ENCODE measurements at places on chromosomes 1 and 21.

DNA sequence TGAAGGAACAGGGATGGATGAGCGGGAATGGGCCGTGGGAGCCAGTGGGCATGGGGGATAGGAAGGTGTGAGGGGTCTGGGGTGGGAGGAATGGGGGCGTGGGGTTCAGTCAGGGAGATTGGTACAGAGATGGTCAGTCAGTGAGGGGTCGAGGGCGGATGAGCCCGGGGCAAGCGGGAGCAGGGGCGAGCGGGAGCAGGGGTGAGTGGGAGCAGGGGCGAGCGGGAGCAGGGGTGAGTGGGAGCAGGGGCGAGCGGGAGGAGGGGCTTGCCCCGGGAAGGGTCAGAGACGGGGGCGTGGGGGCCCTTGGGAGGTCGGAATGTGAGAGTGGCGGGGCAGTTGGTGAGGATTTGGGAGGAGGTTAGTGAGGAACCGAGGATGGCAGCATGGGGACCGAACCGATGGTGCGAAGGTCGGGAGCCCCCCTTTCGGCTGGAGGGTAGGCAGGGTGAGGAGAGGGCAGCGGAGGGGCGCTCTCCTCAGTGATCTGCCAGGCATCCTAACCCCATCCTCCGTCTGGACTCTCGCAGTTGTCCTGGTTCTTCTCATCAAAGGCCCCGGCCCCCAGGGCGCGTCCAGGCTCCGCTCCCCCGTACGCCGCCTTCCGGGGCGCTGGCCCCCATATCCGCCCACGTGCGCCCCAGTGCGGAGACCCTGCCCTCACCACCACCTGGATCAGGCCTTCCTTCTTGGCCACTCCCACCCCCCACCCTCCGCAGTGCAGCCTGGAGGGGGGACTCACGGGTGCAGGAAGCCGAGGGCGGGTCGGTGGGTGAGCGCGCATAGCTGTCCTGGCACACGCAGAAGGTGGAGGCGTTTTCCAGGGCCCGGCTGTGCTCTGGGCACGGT, 11.2 kb downstream of the EPHA10 start:
- no peaks in the 10 kb centered on the region for H3K36me3 ChIP-seq
- DNase-seq, result no peak
- peaks cover 55% of the 10 kb centered on the region for H3K27me3 ChIP-seq
- peaks cover 26% of the 10 kb centered on the region for H3K4me1 ChIP-seq

- H3K27me3 ChIP-seq, result no peaks in the 10 kb centered on the region
- H3K4me1 ChIP-seq, result peaks cover 55% of the 10 kb centered on the region
- peak overlapping the region; percentile 98 for H3K27ac ChIP-seq
Observed at GRCh38 chr1:8604041-8604945, 213.1 kb downstream of the RERE start.

GRCh38 chr1:53390261-53390660, 62.4 kb upstream of the LRP8 start:
- peaks cover 2% of the 10 kb centered on the region for H3K4me1 ChIP-seq
- H3K27ac ChIP-seq, result no peak overlapping the region

DNA sequence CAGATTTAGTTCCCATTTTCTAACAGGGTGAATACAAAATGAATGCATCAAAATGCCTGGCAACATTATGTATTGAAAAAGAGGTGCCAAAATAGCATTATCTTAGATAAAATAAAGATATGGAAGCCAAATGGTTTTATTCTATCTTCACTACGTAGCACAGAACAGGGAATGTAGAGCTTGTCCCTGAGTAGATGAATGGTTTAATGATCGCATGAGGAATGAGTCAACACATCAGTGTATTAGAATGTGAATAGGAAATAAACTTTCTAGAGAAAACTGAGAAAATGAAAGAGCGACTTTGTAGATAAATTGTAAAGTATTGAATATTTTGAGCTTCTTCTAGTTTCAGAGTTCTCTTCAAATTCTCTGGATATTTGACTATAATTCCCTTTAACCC, 74.3 kb downstream of the BRINP3 start:
- no peak overlapping the region for H3K27ac ChIP-seq
- H3K36me3 ChIP-seq, result no peaks in the 10 kb centered on the region
- DNase-seq, result no peak
- no peaks in the 10 kb centered on the region for H3K27me3 ChIP-seq

DNA sequence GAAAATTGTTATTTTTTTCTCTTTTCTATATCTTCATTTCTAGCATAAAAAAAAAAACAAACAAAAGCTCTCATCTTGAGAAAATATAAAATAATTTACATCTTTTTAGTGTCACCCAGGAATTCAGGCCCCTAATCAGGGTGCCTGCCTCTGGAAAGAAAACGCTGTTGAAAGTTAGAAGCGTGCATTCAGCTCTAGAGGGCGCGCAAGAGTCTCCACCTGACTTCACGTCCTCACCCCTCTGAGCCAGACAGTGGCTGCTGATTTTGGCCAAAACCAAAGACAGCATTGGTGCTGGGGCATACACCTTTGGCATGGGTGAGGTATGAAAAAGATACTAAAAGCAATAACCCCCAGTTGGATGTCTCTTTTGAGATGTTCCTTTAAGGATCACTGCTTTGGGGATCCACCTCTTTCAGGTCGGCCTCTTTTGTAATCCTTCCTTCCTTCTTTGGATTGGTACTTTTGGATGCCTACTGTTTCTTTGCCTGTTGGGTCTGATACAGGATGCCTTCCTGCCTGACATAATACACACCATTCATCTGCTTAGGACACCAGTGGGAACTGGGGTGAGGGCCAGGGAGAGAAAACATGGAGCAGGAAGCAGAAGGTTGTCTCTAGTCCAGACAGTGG, 77.6 kb upstream of the CHRM3 start:
- H3K36me3 ChIP-seq, result no peaks in the 10 kb centered on the region
- no peaks in the 10 kb centered on the region for H3K27me3 ChIP-seq
- no peaks in the 10 kb centered on the region for H3K4me1 ChIP-seq
- no peak overlapping the region for H3K27ac ChIP-seq
- DNase-seq, result peak; percentile 34

DNA sequence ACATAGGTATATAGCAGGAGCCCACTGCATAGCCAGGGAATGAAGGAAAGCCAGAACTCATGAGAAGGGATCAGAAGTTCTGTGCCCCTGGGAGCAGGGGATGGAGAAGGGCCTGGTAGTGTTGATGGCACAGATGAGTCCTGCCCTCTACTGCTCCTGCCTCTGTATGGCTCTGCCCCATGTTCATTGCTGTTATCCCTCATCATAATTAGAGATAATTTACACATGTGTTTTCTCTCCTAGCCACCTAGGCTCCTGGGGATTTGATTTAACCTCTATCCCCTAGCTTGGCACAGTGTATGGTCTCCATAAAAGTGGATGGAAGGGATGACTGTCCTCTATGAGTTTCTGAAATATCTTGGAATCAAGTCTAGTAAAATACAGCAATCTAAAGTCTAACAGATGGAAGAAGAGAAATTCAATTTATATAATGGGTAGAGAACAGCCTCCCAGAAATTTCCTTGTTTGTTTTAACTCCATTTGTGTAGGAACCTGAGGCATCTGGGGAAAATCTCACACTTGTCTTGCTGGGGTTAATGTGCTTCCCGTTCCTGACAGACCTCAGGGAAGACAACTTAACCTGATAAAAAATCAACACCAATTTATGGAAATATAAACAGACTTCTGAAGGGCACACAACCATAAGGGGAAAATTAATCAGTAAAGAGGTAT, 393.8 kb downstream of the HHAT start:
- peaks cover 7% of the 10 kb centered on the region for H3K27me3 ChIP-seq
- no peak for DNase-seq
- H3K4me3 ChIP-seq, result no peak overlapping the region
- H3K27ac ChIP-seq, result no peak overlapping the region

DNA sequence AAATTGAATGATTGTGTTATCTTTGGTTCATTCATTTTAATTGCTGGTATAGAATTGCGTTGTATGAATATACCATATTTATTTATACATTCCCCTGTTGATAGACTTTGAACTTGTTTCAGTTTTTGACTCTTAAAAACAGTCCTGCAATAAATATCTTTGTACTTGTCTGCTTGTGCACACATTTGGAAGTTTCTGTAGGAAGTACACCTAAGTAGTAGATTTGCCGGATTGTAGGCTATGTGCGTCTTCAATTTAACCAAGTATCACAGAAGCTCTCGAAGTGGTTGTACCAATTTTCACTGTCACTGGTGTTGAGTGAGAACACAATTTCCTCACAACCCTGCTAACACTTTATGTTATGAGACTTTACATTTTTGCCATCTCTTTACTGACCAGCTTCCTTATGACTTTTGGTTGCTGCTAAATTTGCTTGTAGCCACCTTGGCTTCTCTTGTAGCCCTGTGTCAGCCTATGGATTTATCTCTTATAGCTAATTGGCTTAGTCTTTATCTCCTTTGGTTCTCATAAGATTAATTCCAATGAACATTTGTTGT, 2.2 kb downstream of the TTC3 start:
- peaks cover 59% of the 10 kb centered on the region for H3K4me1 ChIP-seq
- peak overlapping the region; percentile 87 for H3K4me3 ChIP-seq
- no peak for DNase-seq
- H3K36me3 ChIP-seq, result peaks cover 26% of the 10 kb centered on the region
- peak overlapping the region; percentile 4 for H3K27ac ChIP-seq

GRCh38 chr1:59443310-59443709, 146.4 kb downstream of the FGGY start:
- H3K27me3 ChIP-seq, result no peaks in the 10 kb centered on the region
- H3K4me1 ChIP-seq, result peaks cover 5% of the 10 kb centered on the region
- H3K27ac ChIP-seq, result no peak overlapping the region
- no peak overlapping the region for H3K4me3 ChIP-seq
- DNase-seq, result no peak

GRCh38 chr1:182459949-182460348, 10.0 kb downstream of the RGSL1 start:
- H3K4me3 ChIP-seq, result no peak overlapping the region
- no peaks in the 10 kb centered on the region for H3K4me1 ChIP-seq
- H3K27me3 ChIP-seq, result peaks cover 43% of the 10 kb centered on the region
- H3K27ac ChIP-seq, result no peak overlapping the region
- no peaks in the 10 kb centered on the region for H3K36me3 ChIP-seq
- DNase-seq, result no peak

DNA sequence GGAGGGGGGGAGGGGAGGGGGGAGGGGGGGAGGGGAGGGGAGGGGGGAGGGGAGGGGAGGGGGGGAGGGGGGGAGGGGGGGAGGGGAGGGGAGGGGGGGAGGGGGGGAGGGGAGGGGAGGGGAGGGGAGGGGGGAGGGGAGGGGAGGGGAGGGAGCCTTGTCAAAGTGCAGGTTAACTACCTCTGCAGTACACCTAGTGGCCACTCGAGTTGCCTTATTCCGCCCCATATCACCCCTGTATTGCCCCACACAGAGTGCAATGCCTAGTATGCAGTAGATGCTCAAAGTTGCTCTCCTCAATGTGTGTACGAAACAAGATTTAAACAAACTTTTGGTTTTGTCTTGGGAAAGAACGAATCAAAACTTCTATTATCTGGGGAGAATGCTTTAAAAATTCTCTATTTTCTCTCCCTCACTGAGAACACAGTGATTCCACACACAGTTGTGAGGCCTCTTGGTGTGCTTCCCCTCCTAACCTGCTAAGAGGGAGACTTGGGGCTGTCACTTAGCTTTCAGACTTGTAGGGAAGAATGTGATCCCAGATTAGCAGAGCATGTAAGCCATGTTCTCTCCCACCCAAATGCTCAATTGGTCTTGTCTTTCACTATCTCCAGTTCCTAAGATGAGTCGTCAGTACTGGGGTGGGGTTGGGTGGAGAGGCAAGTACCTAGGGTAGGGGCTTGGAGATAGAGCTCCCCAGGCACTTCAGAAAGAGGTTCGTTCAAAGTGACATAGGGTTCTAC, 79.7 kb upstream of the MAP10 start:
- H3K4me1 ChIP-seq, result peaks cover 12% of the 10 kb centered on the region
- H3K27ac ChIP-seq, result no peak overlapping the region
- no peaks in the 10 kb centered on the region for H3K36me3 ChIP-seq
- DNase-seq, result no peak

DNA sequence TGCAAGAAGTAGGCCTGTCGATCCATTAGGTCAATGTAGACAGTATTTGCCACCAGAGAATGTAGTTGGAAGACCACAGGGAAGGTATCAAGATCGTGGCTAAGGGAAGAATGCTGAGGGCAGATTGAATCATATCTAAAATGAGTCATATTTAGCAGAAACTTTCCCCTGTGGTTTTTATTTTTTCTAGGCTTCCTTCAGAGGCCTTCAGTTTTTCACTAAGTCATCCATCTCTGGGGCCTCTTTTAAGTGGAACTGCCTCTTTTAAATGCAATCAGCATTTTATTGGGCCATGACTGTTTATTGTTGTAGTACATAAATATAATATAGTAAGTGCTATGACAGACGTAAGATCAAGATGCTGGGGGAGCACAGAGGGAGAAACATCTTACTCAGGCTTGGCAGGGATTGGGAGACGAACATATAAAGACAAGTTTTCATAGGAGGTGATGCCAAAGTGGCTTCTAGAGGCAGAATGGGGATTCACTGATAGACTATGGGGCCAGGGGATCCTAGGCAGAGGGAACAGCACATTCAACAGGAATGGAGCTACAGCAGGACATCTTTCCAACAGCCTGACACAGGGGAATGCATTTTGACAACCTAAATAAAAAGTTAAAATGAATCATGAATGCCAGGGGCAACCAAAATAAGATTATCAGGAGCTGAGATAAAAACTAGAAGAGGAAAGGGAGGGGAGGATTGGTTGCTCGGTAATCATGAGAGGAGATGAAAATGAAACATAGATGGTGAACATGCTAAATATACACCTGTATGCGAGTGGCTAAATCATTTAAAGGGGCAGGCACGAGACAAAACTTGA, 20.1 kb downstream of the UBE2U start:
- H3K27ac ChIP-seq, result peak overlapping the region; percentile 87
- H3K27me3 ChIP-seq, result peaks cover 41% of the 10 kb centered on the region
- DNase-seq, result no peak
- H3K4me1 ChIP-seq, result peaks cover 18% of the 10 kb centered on the region
- no peaks in the 10 kb centered on the region for H3K36me3 ChIP-seq

- peaks cover 11% of the 10 kb centered on the region for H3K4me1 ChIP-seq
- H3K4me3 ChIP-seq, result no peak overlapping the region
- no peak for DNase-seq
- H3K27me3 ChIP-seq, result no peaks in the 10 kb centered on the region
Observed at GRCh38 chr1:31812158-31812829, 3.5 kb downstream of the SPOCD1 start.

DNA sequence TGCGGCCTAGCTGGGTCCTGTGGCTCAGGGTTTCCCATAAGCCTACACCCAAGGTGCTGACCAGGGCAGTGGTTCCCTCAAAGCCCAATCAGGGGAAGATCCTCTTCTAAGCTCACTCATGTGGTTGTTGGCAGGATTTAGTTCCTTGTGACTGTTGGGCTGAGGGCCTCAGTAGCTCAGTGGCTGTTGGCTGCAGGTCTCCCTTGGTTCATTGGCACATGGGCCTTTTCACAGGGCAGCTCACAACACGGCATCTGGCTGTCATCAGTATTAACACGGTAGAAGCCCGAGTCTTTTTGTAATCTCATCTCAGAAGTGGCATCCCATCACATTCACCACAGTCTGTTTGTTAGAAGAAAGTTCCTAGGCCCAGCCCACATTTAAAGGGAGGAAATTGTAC, 188.2 kb upstream of the HMCN1 start:
- H3K36me3 ChIP-seq, result no peaks in the 10 kb centered on the region
- H3K27me3 ChIP-seq, result no peaks in the 10 kb centered on the region
- no peaks in the 10 kb centered on the region for H3K4me1 ChIP-seq
- no peak for DNase-seq
